ENCODE measurements at places on chromosomes 7 and 10. TPM values are rescaled to one million over a fixed set of nuclear protein-coding genes. Genes with fewer than 3 reads are reported as not detected.

The CYP3A4 gene
- not detected for total RNA-seq

The BAIAP2L1 gene
- 2.7 TPM for total RNA-seq

- H3K4me1 ChIP-seq = no peaks in the 10 kb centered on the region
- H3K27ac ChIP-seq = no peak overlapping the region
- no peak for DNase-seq
- no peak overlapping the region for H3K4me3 ChIP-seq
- no peaks in the 10 kb centered on the region for H3K36me3 ChIP-seq
Observed at GRCh38 chr7:122750389-122750788, 47.7 kb upstream of the RNF148 start.

- H3K27me3 ChIP-seq = no peaks in the 10 kb centered on the region
- H3K27ac ChIP-seq = no peak overlapping the region
- DNase-seq = no peak
- no peak overlapping the region for H3K4me3 ChIP-seq
- H3K36me3 ChIP-seq = no peaks in the 10 kb centered on the region
- H3K4me1 ChIP-seq = no peaks in the 10 kb centered on the region
Observed at GRCh38 chr10:53479365-53479764, 706.8 kb upstream of the MBL2 start.

- H3K27me3 ChIP-seq = no peaks in the 10 kb centered on the region
- H3K4me1 ChIP-seq = no peaks in the 10 kb centered on the region
- peaks cover 6% of the 10 kb centered on the region for H3K36me3 ChIP-seq
- no peak overlapping the region for H3K4me3 ChIP-seq
- H3K27ac ChIP-seq = no peak overlapping the region
- DNase-seq = peak; percentile 44
Observed at GRCh38 chr7:18610331-18610948, 114.9 kb downstream of the HDAC9 start.

DNA sequence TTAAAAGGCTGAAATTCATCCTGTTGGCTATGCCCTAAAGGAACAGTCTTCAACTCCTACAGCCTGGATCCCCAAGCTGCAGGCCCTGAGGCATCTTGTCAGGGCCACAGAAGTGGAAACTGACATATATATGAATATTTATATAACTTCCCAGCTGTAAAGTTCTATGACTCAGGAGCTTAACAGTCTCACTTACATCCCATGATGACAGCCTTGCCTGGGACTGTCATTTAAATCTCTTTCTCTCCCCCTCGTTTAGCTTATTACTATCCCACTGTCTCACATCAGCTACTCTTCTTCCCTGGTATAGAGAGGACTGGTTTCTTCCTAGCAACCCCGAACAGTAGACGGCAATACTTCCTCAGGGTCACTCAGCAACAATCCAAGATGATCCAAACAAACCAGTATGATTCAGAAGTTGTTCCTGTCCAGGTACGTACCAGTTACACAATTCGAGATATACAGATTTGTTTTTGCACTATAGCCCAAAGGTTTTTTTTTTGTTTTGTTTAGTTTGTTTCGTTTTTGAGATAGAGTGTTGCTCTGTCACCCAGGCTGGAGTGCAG, 22.7 kb downstream of the KIAA1549 start:
- DNase-seq = no peak
- H3K27ac ChIP-seq = no peak overlapping the region
- no peaks in the 10 kb centered on the region for H3K27me3 ChIP-seq
- H3K36me3 ChIP-seq = no peaks in the 10 kb centered on the region
